ENCODE measurements at places on chromosomes 4 and X.
A peak's percentile ranks its signal among the peaks of the same experiment; 100 is the strongest.

DNA sequence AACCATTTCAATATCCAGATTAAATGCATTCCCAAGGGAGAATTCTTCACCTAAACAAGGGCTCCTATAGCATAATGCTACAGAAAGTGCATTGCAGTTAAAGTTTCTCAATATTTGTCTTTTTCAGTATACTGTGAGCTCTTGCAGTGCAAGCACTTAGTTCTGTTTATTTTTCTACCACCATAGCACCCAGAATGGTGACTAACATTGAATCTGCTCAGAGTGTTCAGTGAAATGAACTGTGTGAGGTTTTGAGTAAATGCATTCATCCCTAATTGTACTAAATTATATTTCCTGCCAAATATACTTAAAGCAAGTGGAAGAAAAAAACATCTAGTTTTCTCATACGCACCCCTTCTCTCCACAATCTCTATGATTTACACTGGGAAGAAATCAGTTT, 383.9 kb downstream of the PCDH7 start:
- DNase-seq, result no peak

DNA sequence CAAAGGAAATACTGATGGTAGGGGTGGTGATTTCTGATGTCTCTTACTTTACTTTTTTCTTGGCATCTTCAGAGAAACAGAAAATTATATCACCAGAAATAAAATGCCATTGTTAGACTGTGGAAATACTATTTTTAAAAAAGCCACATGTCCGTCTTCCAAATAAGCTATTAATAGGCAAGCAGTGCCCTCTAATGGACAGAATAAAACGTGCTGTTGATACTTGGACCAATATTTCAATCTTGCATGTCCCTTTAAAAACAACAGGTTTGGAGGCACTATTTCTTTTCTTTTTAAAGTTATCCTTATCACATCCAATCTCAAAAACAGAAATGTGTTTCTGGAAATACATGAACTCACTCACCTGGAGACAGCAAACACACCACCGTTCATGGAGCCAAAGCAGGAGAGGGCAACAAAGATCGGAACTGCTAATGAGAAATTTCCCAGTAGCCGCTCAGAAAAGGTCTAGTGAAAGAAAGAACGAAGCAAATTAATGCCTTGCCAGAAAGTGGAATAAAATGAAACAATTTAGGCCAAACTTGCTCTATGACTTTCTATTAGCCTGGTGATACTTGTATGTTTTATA, 59.2 kb downstream of the SLC7A11 start:
- DNase-seq, result no peak

DNA sequence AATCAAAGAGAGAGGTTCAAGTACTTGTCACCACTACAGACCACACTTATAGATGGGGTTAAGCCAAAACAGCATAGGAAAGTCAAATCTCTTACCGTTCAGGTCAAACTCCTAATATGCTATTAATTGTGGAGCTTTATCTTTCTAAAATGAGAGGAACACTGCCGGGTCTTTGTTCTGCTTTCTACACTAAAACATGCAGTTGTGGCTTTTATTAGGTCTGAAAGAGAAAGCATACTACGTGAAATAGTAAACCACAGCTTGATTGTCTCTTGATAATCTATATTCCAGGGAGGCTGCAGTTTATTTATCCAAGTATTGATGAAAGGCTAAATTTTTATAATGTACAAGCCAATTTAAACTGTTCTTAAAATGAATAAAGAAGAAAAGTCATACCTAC, 12.3 kb upstream of the INPP4B start:
- no peak for DNase-seq

GRCh38 chrX:1386338-1387127, 5.4 kb downstream of the SLC25A6 start:
- no peak for DNase-seq

DNA sequence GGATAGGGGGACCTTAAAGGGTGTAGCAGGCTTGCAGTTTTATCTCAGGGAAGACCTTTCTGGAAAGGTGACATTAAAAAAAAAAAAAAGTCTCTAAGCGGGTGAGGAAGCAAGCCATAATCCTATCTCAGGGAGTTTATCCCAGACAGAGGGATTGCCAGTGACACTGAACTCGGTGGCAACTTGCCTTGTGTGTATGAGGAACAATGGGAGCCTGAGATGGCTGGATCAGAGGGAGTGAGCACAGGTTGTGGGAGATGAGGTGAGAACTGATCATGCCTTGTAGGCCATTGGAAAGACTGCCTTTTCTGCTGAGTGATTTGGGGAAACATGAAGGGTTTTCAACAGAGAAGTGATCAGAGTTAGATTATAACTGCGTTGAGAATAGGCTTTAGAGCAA, 31.1 kb downstream of the DTHD1 start:
- no peak for DNase-seq

DNA sequence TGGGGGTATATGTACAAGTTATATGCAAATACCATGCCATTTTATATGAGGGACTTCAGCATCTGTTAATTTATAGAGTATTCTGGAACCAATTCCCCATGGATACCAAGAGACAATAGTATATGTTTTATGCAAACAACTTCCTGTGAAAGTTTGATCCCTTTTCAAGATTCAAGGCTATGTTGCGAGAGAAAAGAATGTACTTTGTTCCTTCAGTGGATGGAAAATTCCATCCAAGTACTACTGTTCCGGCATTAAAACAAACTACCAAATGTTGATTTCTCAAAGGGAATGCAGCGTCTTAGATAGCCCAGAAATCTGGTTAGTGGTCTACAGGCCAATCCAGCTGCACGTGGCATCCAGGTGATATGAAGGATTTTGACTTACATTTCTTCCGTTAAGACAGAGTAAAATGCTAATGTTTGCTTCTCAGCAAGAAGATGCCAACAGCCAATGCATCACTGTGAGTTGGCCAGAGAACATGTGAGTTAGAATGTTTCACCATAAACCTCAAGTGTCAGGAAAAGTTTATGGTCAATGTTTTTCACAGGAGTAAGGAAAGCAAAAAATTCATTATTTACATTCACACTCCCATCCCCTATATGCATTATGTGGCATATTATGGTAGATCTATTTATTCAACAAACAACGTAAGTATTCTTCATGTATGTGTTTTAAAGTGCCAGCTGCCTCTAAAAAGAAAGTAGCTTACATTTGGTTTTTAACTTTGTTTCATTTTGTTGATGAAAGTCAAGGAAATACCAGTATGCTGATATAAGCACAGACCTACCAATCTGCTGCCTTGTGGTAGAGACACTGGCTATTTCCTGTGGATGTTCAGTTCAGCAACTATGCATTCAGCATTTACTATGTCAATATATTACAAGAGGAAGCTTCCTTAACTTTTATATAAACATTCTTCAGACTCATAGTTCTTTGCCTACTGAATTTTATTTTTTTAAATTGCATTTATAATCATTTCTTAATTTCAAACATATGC, 44.4 kb downstream of the METTL14 start:
- DNase-seq, result peak; percentile 24

GRCh38 chr4:32135642-32136041, 1415.5 kb downstream of the PCDH7 start:
- DNase-seq, result no peak

Measured in fibroblast of skin of left biceps (primary cell).